ENCODE measurements at places on chromosomes 6 and 20.

DNA sequence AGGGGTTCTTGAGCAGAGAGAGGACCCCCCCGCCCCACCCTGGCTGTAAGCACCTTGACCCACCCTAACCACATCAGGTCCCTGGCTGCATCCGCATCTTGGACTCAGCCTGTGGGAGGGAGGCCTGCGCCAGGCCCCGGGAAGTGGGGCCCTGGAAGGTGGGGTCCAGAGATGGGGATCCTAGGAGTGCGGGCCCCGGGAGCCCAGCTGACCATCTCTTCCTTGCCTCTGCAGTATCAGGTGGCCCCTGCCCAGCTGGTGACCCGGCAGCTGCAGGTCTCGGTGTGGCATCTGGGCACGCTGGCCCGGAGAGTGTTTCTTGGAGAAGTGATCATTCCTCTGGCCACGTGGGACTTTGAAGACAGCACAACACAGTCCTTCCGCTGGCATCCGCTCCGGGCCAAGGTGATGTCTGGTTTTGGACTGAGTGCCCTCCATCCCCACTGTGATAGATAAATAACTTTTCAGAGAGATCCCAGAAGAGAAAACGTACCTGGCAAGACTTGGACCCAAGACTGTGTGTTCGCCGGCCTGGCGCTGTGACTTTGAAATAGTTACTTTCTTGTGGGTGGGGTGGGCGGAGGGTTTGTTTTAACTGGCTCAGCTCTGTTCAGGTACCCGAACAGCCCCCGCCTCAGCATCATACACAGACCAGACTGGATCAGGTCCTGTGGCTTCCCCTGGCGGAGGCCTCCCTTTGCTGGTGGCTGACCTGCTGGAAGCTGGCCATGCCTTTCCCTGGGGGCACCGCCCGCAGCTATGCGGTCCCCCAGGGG is 62.0 kb downstream of the EZR start:
- DNase-seq, result no peak

DNA sequence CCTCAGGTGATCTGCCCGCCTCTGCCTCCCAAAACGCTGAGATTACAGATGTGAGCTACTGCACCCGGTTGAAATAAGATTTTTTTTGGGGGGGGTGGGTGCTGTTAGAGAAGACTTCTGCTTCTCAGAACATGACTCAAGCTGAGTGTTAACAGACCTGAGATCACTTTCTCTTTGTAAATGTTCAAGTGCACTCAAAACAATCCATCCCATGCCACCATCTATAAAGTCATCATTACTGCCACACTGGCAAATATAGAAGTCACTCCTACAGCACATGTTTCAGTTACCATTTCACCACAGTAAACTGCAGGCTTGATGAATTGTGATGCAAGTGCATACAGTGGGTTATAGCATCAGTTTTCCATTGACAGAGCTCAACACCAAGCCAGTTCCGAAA is 9.0 kb downstream of the VPS16 start:
- no peak for DNase-seq

DNA sequence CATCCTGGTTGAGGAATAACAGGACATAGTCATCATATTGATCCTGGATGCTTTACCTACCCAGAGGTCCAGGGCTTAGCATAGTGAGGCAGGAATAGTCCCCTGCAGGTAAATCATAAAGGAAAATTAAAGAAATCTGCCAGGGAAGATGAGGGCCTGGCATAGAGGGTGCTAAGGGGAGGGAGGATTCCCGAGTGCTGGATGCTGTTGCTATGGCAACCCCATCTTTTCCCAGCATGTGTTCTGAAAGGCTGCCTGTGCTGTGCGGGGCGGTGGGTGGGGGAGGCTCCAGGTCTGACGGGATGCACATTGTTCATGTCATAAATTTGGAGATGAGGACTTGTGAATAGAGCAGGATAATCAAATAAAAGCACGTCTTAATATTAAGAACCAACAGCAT is 212.6 kb upstream of the PCSK2 start:
- no peak for DNase-seq

- DNase-seq, result no peak
Observed at GRCh38 chr6:142820338-142821051, 124.5 kb downstream of the HIVEP2 start.

- no peak for DNase-seq
Observed at GRCh38 chr6:129262661-129263060, 379.7 kb downstream of the LAMA2 start.

DNA sequence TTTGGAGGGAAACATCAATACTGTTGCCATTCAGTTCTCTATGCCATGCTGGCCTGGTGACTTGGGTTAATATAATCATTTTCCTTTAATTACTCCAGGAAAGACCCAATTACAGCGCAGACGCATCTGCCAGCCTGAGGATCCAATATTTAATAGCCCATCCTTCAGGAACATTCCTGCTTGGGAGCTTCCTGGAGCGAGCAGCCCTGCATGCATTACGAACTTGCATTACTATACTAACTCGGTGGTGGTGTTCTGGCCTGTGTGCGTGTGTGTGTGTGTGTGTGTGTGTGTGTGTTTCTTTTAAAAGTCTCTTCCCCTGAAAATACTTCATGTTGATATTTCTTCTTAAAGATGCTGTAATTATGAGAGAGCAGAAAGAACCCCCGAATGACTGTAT is 26.5 kb downstream of the PMEPA1 start:
- no peak for DNase-seq

- no peak for DNase-seq
Observed at GRCh38 chr6:113149511-113149910, 707.6 kb upstream of the MARCKS start.

DNA sequence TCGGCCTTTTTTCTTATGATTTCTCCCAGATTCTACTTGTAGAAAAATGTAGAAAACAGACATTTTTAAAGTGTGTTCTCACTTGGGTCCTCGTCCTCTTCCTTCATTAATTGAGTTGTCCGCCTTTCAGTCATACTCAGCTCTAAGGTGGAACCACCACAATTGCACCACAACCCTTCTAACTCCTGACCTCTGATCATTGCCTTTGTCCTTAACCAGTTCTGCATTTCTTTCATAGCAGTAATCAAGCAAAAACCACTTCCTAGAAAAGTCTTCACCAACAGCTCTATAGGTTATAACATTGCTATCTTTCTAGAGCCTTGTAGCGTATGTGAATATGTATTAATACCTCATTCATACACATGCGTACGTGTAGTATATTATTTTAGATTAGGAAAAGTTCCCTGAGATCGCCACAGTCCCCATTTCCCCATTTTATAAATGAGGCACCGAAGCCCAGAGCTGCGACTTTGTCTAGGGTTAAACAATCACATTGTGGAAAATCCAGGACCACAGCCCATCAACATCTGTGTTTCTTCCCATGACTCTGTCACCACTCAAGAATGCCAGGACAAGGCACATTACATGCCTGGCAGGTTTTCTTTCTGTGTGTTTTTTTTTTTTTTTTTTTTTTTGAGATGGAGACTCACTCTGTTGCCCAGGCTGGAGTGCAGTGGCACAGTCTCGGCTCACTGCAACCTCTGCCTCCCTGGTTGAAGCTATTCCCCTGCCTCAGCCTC is 175.5 kb downstream of the BTBD3 start:
- DNase-seq, result no peak

- no peak for DNase-seq
Observed at GRCh38 chr20:56762829-56763228, 133.7 kb downstream of the TFAP2C start.

DNA sequence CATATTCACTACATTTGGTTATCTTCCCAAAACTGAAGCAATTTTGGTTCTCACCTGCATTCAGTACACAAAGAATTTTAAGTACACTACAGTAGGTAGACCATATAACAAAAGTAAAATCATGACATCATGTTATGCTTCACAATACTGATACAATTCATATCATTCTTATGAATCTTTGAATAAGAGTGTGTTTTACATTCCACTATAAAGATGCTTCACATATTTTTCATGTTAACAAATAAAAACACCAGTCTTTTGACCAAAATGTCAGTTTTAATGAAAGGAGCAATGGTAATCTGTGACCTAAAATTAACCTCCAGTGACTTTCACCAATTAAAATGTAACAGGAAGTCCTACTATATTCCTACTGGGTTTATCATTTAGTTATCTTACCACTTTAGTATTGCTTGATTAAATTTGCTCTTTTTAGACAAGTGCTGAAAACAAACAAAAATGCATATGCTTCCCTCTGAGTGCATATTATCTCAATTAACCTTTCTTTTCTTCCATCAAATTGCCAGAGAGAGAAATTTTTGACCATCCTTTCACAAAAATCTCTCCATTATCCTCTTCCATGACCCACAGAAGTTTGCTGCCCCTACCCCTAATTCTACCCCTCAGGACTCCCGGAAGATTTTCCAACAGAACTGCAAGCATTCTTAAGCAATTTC is 49.3 kb downstream of the PHIP start:
- DNase-seq, result no peak

GRCh38 chr6:3616565-3617176 is 134.8 kb downstream of the PXDC1 start:
- DNase-seq, result no peak

DNA sequence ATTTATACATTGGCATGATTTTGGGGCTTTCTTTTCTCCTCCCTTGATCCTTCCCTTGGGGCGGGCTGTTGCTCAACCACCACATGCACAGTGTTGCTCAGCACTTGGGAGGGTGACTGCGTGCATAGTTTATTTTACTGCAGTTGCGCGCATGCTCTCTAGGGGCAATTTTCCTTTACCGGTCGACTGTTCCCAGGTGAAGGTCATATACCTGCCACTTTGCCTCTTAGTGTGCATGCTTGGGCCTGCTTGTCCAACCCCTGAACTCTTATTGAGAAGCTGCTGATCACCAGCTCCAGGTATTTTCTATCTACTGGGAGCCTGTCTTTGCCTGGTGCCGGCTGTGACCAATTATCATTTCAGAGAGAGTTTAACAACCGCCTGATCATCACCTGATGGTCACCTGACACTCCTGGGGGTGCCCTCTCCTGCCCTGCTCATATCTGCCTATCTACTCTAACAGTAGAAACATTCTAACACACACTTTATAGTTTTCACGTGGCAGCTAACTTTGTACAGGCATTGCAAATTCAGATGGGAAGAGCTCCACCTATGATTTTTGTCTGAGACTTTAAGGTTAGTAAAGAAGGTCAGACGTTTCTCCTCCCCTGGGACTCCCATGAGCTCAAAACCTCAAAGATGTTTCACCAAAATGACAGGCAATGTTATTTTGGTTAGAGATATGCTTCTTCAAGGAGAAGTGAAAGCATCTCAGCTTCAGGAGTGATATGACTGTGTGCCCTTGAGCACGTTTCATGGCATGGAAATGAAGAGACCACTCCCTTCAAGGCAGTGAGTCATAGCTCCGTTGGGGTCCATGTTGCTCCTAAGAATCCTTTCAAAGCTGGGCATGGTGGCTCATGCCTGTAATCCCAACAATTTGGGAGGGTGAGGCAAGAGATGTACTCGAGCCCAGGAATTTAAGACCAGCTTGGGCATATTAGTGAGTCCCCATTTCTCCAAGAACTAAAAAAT is 227.5 kb upstream of the MYLIP start:
- DNase-seq, result no peak

DNA sequence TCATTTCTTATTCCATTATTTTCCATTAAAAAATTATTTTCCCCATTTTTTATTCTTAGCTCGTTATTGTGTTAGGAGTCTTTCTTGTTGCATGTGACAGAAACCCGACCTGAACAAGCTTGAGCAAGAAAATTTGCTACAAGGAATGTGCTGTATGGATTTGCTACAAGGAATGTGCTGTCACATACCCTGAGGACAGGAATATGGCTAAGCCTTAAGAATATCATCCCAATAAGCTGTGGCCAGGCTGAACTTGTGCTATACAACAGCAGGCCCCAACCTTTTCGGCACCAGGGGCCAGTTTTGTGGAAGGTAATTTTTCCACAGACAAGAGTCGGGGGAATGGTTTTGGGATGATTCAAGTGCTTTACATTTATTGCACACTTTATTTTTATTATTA is 114.0 kb downstream of the TRMT11 start:
- DNase-seq, result no peak

- no peak for DNase-seq
Observed at GRCh38 chr20:61297986-61298385, 45.9 kb downstream of the CDH4 start.

DNA sequence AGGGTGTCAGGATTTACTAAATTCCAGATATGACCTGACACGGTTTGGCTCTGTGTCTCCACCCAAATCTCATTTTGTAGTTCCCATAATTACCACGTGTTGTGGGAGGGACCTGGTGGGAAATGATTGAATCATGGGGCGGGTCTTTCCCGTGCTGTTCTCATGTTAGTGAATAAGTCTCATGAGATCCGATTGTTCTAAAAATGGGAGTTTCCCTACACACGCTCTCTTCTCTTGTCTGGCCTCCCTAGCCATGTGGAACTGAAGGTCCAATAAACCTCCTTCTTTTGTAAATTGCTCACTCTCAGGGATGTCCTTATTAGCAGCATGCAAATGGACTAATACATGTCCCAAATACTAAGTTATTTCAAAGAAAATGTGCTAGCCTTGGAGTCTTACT is 121.1 kb downstream of the CENPW start:
- no peak for DNase-seq

- no peak for DNase-seq
Observed at GRCh38 chr6:163565140-163565539, 150.6 kb downstream of the QKI start.

- no peak for DNase-seq
Observed at GRCh38 chr6:27568226-27568897, 95.5 kb upstream of the ZNF184 start.

DNA sequence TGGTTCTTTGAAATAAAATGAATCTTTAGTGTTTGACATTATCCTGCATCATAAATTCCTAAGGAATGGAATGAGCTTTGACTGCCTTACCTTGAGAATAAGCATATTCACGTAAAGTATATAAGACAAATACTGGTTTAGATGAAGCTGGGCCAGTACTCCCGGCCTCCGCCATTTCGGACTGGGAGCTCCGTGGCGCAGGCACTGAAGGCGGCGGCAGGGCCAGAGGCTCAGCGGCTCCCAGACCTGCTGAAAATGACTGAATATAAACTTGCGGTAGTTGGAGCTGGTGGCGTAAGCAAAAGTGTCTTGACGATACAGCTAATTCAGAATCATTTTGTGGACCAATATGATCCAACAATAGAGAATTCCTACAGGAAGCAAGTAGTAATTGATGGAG is 76.2 kb upstream of the FAM83B start:
- DNase-seq, result no peak

DNA sequence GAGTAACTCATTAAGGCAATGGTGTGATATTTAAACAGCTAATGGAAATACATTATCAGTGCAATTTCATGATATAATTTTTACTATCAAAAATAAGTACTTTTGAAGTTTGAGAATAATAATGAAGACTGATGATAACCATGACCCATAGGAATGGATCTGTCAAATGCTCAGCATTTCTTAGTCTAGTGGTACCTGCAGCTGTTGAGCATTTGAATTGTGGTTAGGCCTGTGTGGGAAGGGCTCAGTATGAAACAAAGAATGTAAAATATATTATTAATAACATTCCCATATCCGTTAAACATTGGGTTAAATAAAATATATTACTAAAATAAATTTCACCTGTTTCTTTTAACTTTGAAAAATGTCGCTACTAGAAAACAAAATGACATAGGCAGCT is 173.0 kb downstream of the PHF3 start:
- DNase-seq, result no peak

DNA sequence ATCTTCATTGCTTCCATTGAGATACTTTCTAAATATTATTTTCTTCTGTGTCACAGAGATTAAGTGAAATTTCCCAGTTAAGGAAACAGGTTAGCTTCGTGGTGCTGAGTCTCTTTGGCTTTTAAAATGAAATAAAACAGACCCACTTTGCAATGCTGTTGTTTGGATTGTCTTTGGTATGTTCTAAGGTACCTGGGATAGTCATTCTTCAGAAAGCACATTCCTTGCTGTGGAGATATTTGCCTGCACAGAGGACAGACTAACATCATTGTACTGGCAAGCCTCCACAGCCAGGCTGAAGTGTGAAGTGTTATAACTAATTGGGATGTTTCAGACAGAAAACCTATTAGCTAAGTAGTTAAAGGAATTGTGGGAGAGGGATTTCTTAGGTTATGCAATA is 148.8 kb upstream of the EPHA7 start:
- DNase-seq, result no peak
